ENCODE measurements at places on chromosomes 12 and 14.

DNA sequence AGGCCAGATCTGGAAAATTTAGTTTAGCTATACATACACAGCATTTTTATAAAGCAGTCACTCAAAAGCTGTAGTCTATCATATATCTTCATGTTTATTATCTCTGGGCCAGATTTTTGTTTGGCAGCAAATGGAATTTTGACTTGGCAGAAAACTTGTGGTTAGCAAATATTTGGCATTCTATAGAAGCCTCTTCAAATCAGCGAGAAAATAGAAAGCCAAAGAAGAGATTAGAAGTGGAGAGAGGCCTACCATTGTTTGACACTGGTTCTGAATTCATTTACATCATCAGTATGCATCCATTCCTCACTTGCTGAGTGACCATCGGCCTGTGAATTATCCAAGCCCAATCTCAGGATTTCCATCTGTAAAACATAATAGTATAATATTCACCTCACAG lies 1077.6 kb downstream of the GALC start:
- no peak for DNase-seq

DNA sequence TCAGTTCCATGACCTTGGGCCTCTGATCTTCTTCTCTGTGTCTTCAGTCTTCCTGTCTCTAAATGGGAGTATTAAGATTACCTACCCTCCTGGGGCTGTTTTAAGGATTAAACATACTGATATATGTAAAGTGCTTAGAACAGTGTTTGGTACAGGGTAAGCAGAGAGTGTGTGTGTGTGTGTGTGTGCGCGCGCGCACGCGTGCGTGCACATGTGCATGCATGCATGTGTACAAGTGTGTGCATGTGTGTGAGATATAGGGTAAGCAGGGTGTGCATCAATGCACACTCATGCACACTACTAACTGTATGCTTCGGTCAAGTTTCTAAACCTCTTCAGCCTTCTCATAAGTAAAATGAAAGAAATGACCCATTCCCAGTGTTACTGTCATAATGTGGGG lies 196.6 kb downstream of the NTF3 start:
- DNase-seq, result no peak

- DNase-seq, result no peak
These were observed 45.4 kb downstream of the A2ML1 start for GRCh38 chr12:8867786-8868185.

DNA sequence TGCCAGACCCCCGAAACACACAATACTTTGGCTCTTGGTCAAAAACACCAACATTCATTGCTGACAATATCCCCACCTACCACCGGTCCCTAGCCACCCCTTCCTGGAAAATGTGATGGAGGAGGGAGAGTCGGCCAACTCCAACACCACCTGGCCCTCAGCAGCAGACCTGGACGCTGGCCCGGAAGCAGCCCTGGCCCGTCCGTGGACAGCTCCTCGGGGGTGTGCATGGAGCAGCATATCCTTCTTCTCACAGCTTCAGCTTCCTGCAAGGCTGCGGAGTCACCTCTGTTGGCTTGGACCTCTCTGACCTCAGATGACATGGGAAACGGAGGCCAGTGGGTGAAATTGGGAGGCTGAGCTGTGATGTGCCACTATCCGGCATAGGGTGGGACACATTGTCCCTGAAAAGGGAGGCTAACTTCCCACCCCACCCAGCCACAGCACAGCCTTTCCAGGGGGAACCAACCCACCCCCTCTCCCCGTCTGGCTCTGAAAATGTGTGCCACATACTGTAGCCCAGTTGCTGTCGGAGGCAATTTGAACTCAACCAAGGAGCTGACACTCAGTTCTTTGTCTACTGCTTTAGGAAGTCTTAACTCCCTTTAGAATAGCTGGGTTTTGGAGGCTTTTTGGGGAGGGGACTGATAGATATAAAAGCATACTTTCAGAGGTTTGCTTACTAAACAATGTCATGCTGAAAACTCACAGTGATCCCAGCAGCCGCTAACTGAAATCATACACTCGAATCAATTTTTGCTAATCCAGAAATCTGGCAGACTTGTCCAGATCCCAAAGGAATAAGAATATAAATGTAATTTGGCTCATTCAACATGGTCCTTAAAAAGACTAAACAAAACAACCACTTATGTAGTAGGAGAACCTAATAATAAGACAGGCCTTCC lies 43.1 kb upstream of the LTA4H start:
- DNase-seq, result no peak

GRCh38 chr14:55586411-55586810 lies 6.4 kb downstream of the KTN1 start:
- DNase-seq, result no peak

- DNase-seq, result no peak
These were observed 164.3 kb upstream of the NOS1 start for GRCh38 chr12:117525766-117526165.

DNA sequence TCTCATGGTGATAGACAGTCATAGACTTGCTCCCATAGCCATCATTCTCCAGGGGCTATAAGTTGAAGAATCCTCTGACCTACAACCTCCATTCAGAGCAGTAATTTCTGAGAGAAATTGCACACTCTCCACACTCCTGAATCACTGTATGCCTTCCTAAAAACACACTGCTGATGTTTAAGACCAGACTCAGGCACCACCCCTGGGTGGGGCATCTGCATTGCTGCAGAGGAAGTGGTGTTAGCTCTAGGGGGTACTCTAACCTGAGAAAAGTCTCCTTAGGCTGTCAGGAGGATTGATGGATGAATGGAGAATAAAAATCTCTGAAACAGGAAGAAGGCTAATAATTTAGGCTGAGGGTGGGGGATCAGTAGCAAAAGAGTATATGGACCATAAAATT lies 436.1 kb downstream of the DAD1 start:
- no peak for DNase-seq

DNA sequence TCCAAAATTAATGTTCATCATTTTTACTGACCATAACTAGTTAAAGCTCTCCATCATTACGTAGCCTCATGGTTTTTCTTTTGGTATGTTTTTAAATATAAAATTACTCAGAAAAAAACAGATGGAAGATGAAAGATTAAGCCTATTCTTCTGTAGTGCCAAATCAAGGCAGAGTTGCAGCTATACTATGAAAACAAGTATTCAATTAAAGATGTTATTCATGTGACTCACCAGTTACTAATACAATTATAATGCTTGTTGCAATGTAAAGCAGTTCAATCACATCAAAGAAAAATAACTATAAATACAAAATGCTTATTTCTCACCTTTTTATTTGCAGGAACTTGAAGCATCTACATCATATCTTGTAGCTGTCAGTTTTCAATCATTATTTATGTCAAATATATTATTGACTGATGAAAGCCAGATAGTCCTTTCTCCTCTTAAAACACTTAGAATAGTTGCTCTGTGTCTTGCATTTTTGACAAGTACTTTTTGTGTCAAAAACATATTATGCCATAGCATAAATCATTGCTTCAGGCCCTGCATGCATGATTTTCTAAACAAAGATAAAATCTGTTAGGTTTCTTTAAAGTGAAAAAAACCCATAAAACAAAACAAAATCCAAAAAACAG lies 36.0 kb upstream of the TRHDE start:
- DNase-seq, result no peak

DNA sequence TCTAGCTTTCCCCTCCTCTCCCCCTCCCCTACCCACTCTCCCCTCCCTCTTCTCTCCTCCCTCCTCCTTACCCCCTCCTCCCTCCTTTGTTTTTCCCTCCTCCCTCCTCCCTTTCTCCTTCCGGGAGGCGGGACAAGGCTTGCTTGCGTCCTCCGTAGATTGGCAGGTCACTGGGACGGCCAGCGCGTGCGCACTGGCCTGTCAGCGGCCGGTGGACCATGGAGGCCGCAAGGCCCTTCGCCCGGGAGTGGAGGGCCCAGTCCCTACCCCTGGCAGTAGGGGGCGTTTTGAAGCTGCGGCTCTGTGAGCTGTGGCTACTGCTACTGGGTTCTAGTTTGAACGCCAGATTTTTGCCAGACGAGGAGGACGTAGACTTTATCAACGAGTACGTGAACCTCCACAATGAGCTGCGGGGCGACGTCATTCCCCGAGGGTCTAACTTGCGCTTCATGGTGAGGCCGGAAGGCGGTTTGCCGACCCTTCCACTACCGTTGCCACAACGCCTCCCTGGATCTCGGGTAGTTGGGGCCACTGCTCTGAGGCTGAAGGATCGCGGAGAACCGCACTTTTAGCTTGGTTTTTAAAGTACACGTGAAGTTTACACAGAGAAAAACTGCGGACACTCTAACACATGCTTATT lies at the start of gene GLIPR1L2:
GLIPR1L2 (plus strand) TSS at position 191 of the 640 bp plus-strand sequence; CDS start at position 219, 28 bp downstream.
- peak; percentile 79 for DNase-seq
